ENCODE measurements at places on chromosomes 12 and 14.

DNA sequence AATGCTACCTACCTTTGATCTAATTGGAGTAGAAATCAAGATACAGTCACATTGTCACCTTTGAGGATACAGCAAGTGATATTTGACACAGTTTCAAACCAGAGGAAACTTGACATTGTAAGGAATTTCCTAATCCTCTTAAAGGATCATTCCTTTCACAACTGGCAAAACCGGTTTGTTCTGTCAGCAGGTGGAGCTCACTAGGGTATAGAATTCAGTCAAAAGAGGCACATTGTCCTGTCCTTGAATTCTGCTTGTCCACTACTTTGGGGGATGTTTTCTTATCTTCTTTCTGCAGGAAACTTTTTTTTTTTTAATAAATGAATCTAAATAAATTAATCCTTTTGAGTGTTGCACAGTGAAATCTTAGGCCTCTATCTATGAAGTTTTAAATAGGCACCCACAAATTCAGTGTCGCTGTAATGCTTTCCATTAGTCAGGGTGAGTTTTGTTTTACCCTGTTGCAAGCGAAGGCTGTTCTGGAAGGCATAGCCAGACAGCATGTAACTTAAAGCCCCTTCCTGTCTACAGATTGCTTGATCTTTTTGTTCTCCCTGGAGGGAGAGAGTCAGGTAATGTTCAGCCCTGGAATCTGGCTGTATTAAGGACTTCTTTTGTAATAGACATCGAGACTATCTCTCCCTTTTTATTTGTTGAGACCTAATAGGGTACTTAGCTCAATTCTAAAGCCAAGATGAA, 285.0 kb upstream of the RGS6 start:
- no peak for DNase-seq

DNA sequence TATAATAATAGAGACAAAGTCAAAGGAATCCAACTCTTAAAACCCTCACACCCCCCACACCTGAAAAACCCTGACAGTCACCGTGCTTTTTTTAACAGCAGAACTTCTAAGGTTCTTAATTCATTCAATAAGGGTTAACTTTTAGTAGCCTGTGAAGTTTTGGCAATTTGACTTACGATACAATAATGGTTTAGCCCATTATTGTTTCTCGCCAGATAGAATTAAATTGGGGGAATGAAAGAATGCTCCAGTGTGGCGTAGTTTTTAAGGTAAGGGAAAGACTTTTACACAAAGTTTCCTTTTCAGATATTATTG, 604 bp upstream of the MAGOHB start:
- DNase-seq = no peak

DNA sequence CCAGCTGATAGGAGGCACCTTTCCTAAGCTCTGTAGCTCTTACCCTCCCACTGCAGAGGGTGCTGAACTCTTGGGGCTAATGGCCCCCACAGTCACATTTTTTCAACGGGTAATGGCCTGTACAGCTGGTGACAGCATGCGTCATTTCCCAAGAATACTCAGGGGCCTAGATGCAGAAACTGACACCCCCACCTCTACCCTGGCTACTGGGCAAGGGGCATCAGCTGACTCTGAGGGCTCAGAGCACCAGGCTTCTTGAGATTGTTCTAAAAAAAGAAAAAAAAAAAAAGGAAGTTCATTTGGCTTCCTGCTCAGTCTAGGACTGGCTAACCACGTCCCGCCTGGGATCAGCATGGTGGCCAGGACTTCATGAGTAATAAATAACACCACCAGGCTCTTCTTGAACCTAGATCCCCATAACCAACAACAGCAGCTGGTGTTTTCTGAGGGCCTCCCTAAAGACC, 35.2 kb downstream of the ZFP36L1 start:
- no peak for DNase-seq

GRCh38 chr14:99802301-99803105, 9.3 kb downstream of the EML1 start:
- DNase-seq = no peak

DNA sequence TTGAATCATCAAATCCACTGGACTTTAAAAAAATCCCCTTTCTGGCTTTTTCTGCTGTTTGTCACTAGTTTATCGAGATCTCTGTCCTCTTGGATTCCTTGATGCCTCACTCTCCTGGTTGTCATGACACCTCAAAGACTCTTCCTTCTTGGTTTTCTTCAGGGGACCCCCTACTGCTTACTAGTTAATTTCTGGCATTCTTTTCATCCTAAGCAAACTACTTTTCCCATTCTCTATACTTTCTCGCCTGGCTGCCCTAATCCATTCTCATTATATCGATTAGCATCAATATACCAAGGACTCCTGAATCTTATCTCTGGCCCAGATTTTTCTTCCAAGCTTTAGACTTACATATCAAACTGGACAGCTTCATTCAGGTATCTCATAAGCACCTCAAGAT, 98.6 kb downstream of the NEDD1 start:
- DNase-seq = no peak

DNA sequence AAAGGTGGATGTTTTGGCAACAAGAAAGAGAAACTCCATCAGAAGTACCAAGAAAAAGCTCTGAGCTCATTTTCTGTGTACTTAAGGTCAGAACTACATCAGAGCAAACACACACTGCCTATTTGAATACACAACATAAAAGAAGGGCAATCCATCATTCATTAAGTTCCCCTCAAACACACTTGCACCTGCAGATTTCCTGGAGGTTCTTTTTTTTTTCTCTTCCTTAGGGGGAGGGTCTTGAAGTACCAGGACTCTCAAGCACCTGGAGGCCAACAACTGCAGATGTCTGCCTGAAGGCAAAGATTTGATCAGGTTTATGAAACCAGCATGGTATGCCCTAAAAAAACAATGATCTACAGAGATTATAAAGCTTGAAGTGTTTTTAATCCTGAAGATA, 26.1 kb upstream of the PTHLH start:
- DNase-seq = no peak

DNA sequence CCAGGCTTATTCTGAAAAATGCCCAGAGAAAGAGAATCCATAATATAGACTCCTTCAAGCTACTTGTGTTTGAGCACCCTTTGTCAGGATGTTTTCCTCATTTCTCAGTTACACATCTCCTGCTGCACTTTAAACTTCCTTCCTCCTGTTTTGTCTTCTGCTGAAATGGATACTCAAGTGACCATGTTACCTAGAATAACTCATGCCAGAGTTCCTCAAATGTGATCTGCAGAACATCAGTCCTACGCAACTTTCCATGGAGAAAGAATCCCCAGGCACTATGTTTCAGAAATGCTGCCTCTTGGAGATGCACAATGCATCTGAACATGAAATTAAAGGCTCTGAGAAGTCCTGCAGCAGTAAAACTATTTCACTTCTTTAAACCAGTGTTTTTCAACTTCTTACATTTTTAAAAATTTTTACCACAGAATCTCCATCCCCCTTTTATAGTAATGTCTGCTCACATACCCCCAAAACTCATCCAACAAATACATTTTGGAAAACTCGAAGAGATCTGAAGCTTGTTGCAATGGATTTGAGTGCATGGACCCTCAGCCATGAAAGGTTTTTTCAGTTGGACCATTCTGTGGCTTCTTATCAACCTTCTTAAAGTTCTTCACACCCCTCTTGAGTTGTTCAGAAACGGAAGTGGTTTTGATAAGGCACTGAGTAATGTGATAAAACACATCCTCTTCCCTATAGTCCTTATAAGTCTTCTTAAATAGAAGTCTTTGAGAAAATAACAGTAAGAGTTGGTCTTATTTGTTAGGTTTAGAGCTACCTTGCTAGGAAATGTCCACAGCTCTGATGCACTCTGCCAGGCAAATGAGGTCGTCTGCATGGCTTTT, 84.5 kb upstream of the KCNA1 start:
- DNase-seq = no peak

DNA sequence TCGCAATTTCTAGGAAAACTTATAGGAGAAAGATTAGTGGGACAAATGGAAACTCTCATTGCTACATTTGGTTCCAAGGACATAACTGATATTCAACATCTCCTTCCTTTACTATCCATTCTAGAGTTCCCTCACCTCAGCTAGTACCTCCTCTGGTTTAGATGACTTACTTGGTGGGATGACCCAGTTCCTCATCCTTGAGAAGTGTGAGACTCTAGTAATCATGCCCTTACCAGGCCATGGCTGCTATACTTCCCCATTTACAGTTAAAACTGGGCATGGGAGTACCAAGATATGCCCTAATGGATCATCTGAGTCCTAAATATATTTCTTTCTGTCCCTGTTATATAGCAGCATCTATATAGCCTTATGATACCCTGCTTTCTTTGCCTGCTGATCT, 58.1 kb downstream of the IFT81 start:
- no peak for DNase-seq

DNA sequence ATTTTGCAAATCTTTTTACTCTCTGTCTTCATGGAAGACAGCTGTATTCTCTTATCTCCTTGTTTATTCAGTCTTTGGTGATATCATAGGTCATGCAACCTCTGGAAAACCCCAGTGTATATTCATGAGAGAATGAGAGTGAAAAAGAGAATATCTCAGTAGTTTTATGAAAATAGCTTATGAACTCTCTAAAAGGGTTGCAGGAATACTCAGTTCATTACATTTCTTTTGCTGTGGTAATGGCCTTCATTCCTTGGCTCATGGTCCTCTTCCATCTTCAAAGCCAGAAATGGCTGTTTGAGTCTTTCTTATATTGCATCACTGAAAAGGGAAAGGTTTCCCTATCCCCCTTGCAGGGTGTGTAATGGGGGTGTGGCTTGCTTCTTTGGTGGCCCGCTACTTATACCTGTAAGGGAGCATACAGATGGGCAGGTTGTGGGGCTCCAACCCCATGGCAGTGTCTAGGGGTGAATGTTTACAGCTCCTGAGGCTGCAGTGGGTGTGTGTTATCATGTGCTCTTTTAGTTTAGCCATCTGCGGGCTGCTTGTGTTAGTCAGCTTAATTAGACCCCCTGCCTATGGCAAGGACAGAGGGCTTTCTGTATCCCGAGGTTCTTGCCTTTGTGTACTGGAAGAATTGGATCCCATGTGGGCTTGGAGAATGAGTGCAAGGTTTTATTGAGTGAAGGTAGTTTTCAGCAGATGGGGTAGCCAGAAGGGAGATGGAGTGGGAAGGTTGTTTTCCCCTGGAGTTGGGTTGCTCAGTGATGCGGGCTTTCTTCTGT, 150.2 kb downstream of the CCDC91 start:
- DNase-seq = no peak

DNA sequence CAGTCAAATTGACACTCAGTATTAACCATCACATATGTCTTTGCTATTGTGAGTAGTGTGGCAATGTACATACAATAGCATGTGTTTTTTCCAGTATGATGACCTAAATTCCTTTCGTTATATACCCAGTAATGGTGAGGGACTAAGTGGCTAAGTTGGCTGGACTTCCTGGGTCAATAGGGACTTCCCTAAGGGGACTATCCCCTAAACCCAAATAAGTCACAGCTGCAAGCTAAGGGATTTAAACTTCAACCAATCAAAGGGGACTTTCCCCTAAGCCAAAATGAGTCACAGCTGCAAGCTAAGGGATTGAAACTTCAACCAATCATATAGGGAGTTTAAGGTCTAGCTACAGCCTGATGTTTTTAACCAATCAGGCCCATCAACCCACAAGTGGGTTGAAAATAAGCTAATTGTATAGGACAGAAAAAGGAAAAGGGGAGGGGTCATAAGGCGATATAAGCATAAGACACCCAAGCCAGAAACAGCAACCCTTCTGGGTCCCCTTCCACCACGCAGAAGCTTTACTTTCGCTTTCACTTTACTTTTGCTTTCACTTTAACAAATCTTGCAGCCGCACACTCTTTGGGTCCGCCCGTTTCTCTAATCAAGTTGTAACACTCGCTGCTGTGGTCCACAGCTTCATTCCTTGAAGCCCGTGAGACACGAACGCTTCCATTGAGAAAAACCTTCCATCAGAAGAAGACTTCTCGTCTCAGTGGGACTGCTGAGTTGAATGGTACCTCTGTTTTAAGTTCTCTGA, 404.4 kb downstream of the FLRT2 start:
- no peak for DNase-seq
